ENCODE measurements at places on chromosomes 4 and X. TPM values are rescaled to one million over a fixed set of nuclear protein-coding genes. Genes with fewer than 3 reads are reported as not detected.

WDR45 gene
- 134 TPM for total RNA-seq

- H3K27ac ChIP-seq = no peak overlapping the region
- no peaks in the 10 kb centered on the region for H3K27me3 ChIP-seq
- H3K4me1 ChIP-seq = no peaks in the 10 kb centered on the region
Observed at GRCh38 chr4:38204339-38205035, 244.3 kb downstream of the PTTG2 start.

DNA sequence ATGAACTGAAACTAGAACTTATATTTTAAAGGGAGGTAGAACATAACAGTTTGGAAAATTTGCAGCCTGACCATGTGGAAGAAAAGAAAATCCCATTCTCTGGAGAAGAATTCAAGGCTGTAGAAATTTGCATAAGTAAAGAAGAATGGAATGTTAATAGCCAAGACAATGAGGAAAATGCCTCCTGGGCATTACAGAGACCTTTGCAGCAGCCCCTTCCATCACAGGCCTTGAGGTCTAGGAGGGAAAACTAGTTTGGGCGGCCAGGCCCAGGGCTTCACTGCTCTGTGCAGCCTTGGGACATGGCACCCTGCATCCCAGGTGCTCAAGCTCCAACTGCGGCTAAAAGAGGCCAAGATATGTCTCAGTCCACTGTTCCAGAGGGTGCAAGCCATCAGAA is 1506.8 kb downstream of the PCDH18 start:
- H3K4me3 ChIP-seq = no peak overlapping the region
- no peak for DNase-seq

- no peaks in the 10 kb centered on the region for H3K4me1 ChIP-seq
- H3K27ac ChIP-seq = no peak overlapping the region
- H3K27me3 ChIP-seq = no peaks in the 10 kb centered on the region
- no peaks in the 10 kb centered on the region for H3K36me3 ChIP-seq
- no peak overlapping the region for H3K4me3 ChIP-seq
- no peak for DNase-seq
Observed at GRCh38 chr4:666436-666810, 7.7 kb downstream of the ATP5ME start.

DNA sequence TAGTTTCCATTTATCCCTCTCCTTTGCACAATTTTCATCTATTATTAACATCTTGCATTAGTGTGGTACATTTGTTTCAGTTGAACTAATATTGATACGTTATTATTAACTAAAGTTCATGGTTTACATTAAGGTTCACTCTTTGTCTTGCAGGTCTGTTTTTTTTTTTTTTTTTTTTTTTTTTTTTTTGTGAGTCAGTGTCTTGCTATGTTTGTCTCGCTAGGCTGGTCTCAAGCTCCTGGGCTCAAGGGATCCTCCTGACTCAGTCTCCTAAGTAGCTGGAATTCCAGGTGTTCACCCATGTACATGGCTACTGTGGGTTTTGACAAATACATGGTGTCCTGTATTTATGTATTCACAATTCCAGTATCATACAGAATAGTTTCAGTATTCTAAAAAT is 6.8 kb downstream of the TBC1D19 start:
- no peak overlapping the region for H3K27ac ChIP-seq
- no peak overlapping the region for H3K4me3 ChIP-seq
- no peaks in the 10 kb centered on the region for H3K4me1 ChIP-seq
- no peak for DNase-seq
- no peaks in the 10 kb centered on the region for H3K36me3 ChIP-seq

- no peak overlapping the region for H3K27ac ChIP-seq
- DNase-seq = no peak
- no peaks in the 10 kb centered on the region for H3K36me3 ChIP-seq
- H3K27me3 ChIP-seq = no peaks in the 10 kb centered on the region
- peak overlapping the region; percentile 29 for H3K4me3 ChIP-seq
- H3K4me1 ChIP-seq = no peaks in the 10 kb centered on the region
Observed at GRCh38 chrX:108735679-108736508, 469 bp downstream of the IRS4 start.

DNA sequence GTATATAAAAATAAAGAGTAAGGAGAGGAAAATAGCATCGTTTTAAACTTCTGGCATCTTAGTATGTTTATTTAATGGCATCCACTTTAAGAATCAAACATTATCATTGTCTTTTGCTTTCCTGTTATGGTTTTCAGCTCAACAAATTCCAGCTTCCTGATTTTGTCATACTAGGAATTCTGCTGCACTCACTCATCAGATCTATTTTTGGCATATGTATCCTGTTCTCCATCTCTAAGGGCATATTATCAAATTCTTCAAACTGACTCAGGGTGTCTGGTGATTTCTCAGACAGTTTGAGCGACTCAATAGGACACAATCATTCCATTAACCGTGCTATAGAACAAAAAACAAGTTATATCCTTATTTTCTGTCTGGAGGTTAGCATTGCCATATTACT is 248.5 kb upstream of the DIAPH2 start:
- no peak overlapping the region for H3K4me3 ChIP-seq
- no peak for DNase-seq

DNA sequence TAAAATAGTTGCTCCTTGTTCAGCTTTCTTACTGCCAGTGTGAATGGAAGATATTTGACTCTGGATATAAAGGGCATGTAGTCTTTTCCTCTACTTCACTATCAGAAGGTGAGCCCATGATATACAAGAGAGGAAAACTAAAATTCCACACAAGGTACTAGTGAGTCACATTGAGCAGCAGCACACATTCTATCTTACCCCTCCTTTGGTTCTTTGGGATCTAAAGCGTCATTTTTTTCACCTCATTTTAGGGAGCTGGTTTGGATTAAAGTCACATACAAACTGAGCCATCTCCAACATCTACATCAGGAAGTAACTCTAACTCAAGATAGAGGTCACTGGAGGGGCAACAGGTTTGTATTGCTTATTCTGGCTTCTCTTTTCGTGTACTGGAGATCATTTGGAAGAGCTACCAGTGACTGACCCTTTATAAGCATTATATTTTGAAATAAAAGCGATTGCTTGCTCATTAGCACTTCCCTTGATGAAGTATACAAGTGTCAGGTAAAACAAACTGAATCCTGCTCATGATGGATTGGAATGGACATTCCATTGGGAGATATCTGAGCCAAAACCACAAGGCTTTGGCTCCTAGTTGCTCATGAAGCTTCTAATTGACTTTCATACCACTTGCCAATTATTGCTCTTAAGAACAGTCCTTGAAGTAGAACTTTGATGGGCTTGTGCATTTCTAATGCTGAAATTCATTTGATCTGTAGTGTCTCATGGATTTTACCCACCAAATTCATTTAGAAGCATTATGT is 124.1 kb downstream of the SPCS3 start:
- no peak overlapping the region for H3K4me3 ChIP-seq
- DNase-seq = no peak
- H3K27me3 ChIP-seq = no peaks in the 10 kb centered on the region
- H3K4me1 ChIP-seq = no peaks in the 10 kb centered on the region
- H3K36me3 ChIP-seq = no peaks in the 10 kb centered on the region

DNA sequence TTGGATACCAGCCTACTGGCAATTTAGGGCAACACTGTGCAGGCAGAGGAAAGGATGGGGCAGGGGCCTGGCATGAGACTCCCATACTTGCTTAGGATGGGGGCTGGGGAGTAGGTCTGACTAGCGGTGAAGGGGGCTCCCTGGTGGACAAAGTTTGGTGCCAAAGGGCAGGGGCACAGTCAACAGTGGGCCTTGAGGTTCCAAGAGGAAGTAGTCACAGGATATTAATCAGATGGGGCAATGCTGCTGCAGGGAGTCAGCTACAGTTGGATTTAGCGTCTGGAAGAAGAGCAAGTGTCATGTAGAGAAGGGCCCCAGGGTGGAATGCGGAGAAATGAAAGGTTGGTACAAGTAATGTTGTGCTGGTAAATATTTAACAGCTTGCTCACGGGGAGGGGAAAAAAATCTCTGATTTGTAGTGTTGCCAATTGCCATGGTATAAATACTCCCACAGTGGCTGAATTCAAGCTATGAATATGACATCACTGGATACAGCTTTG is 139.4 kb downstream of the PJA1 start:
- H3K27me3 ChIP-seq = no peaks in the 10 kb centered on the region
- no peak for DNase-seq
- no peak overlapping the region for H3K4me3 ChIP-seq
- no peaks in the 10 kb centered on the region for H3K4me1 ChIP-seq
- no peak overlapping the region for H3K27ac ChIP-seq

GRCh38 chr4:151671541-151672059 is 89.2 kb downstream of the GATB start:
- no peak overlapping the region for H3K27ac ChIP-seq
- H3K4me3 ChIP-seq = no peak overlapping the region
- H3K36me3 ChIP-seq = no peaks in the 10 kb centered on the region

- no peak for DNase-seq
- no peaks in the 10 kb centered on the region for H3K4me1 ChIP-seq
- H3K4me3 ChIP-seq = no peak overlapping the region
- H3K27ac ChIP-seq = no peak overlapping the region
- no peaks in the 10 kb centered on the region for H3K27me3 ChIP-seq
- no peaks in the 10 kb centered on the region for H3K36me3 ChIP-seq
Observed at GRCh38 chr4:61489927-61490326, 289.8 kb downstream of the ADGRL3 start.
